ENCODE measurements at places on chromosomes 16 and 17.

- no peak for DNase-seq
Observed at GRCh38 chr17:35788477-35789368, 6.7 kb downstream of the MMP28 start.

DNA sequence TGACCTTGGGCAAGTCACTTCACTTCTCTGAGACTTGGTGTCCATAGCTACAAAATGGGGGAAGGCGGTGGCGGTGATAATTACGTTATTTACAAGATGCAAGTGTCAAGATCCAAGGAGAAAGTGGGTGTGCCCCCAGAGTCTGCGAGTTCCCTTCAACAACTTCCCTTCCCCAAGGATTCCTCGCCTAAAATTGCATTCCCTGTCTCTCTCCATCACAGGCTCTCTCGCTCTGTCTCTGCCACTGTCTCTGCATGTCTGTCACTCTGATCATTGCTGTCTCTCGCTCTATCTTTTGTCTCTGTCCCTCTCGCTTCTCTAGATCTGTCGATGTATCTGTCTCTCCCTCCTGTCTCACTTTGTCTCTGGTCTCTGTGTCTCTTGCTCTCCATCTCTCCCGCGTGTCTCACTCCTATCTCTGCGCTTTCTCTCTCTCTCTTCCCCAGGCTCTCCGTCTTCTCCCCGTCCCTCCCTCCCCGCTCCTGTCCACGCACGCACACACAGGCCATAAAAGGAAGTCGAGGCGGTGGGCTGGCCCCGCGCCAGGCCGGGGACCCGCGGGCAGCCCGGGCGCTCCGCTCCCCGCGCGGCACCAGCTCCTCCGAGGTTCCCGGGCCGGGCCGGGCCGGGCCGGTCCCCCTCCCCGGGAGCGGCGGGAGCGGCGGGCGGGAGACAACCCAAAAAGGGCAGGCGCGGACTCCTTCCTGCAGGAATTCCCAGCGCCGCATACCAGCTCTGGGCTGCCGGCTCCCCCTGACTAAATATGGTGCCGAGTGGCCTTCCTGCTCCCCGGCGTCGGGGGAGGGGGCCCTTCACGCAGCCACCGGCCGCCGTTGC lies 1.1 kb upstream of the MYH11 start:
- no peak for DNase-seq

DNA sequence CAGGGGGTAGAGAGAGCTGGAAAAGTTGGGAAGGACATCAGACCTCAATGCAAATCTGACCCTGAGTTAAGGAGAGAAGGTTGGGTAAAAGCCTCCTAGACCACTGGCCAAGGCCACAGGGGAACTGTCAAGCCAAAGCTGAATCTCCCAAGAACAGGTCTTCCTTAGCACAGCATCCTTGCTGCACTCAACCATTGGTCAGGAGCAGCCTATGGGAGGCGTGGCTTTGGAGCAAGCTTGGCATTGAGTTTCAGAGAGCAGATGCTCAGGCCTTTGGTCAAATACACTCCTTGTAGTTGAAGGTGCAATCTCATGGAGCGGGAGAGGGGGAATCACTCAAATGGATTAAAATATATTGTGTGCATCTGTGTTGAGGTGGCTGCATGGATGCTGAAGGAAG lies 21.8 kb downstream of the SOX9 start:
- no peak for DNase-seq

GRCh38 chr17:9356488-9356911 lies 219.1 kb downstream of the STX8 start:
- DNase-seq: no peak

DNA sequence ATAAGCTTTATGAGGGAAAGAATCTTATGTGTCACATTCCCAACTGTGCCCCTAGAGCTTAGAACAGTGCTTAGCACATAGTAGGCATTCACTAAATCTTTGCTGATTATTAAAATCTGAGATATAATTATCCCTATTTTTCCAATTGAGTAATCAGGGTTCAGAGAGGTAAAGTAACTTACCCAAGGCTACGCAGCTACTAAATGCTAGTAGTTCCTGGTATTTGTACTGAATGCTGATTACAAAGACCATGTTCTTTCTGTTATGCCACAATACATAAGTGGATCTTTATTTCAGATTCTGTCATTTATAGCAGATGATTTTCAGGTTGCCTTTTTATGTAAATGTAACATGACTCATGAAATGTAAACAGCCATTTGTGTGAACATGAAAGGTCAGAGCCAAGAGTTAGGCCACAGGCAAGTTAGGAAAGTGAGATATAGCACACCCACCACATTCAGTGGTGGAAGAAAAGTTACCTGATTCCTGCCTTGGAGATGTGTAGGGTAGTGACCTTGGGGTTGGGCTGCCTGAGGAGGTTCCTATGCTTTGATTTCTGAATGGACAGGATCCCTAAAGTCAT lies 77.2 kb downstream of the FTO start:
- no peak for DNase-seq

DNA sequence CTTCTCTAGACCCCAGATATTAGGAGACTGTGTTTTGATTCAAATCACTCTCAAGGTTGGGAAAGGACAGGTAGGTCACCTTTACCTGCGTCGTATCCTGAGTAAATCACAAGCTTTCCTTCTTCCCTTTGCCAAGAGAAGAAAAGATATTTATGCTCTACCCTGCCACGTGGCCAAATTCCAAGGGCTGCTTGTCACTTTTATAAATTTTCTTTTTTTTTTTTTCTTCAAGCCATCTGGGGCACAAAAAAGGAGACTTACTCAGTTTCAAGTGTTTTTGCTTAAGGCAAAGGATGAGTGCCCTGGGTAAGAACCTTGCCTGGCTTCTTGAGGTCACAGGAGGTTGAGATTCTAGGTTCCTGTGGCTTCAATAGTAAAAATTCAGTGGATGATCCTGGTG lies 285.1 kb downstream of the TMEM114 start:
- DNase-seq: no peak

DNA sequence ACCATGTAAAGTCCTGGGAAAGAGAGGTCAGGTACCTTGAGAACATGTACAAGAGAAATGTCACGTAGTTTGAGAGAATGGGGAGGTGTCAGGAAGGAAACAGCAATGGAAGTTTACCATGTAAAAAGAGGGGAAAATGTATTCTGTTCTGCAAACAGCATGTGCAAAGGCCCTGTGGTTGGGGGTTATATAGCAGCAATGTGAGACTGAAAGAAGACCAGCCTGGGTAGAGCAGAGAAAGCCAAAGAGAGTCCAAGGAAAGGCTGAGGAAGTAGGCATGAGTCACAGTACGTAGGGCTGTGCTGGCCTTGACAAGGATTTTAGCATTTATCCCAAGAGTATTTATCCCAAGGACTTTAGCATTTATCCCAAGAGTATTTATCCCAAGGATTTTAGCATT lies 141.3 kb upstream of the CACNG3 start:
- no peak for DNase-seq

- DNase-seq: no peak
Observed at GRCh38 chr16:8087597-8088289, 502.6 kb downstream of the TMEM114 start.

Data from stimulated activated CD8-positive, alpha-beta memory T cell treated with anti-CD3 and anti-CD28 coated beads, Interleukin-4, amount 100 ng/mL, for 4 hours (primary cell).